ENCODE measurements at places on chromosomes 13 and 19. TPM values are rescaled to one million over a fixed set of nuclear protein-coding genes. Genes with fewer than 3 reads are reported as not detected.

Gene NLRP5
- not detected for total RNA-seq

Gene OR7D2
- total RNA-seq: not detected

Gene ZIC2
- total RNA-seq: not detected

Gene MBD3L3
- not detected for total RNA-seq

Gene MCEMP1
- not detected for total RNA-seq

Gene RNASEH2B
- total RNA-seq: 43.6 TPM

Gene CEACAM6
- total RNA-seq: not detected

Gene RAB11B
- total RNA-seq: 23.3 TPM

Gene AMER2
- total RNA-seq: not detected

Gene UBE2L5
- 0.85 TPM for total RNA-seq

Gene MIA
- not detected for total RNA-seq

Gene MPHOSPH8
- total RNA-seq: 9.4 TPM

Gene ZIK1
- total RNA-seq: 13.8 TPM

Gene ZNF208
- total RNA-seq: 1.9 TPM

Gene HSD17B14
- 14.6 TPM for total RNA-seq

Gene SERPINE3
- total RNA-seq: not detected

Gene MPV17L2
- total RNA-seq: 9.7 TPM

All from hair follicle dermal papilla cell (primary cell).